ENCODE measurements at places on chromosomes 2 and 18. TPM values are rescaled to one million over a fixed set of nuclear protein-coding genes. Genes with fewer than 3 reads are reported as not detected.
A peak's percentile ranks its signal among the peaks of the same experiment; 100 is the strongest.

DNA sequence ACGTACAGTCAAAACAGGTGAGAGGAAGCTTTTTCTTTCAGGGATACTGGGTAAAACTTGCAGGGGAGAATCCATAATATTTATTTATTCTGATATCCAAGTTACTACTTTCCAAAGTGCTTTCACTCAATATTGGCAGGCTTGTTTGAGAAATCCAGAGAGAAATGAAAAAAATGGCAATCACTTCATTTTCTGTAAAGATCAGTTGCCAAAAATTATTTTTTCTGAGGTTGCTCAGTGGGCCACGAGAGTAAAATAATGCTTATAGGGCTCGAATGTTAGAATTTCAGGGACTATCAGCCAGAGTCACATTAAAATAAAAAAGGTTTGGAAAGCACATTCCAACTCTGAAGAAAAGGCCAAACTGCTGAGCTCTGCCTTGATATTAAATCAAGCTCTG lies 324.6 kb upstream of the RND3 start:
- no peaks in the 10 kb centered on the region for H3K27me3 ChIP-seq
- H3K27ac ChIP-seq = no peak overlapping the region
- no peaks in the 10 kb centered on the region for H3K4me1 ChIP-seq
- no peak for DNase-seq

DNA sequence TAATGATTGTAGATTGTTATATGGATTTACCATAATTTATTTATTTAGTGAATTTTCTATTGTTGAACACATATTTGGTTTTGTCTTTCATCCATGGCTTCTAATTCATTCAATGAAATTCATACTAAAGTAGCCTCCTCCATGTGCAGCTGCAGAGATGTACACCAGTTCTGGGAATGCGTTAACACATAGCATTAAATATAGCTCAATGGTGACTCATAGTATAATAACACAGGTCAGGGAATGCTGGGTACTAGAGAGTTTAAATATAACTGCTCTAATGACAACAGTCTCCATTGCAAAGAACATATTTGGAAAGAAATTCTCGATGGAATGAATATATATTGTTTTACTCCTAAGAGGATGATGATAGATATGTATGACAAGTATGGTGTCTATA lies 1190.2 kb upstream of the NRXN1 start:
- H3K27ac ChIP-seq = no peak overlapping the region
- H3K4me3 ChIP-seq = no peak overlapping the region
- no peaks in the 10 kb centered on the region for H3K27me3 ChIP-seq
- DNase-seq = no peak

DNA sequence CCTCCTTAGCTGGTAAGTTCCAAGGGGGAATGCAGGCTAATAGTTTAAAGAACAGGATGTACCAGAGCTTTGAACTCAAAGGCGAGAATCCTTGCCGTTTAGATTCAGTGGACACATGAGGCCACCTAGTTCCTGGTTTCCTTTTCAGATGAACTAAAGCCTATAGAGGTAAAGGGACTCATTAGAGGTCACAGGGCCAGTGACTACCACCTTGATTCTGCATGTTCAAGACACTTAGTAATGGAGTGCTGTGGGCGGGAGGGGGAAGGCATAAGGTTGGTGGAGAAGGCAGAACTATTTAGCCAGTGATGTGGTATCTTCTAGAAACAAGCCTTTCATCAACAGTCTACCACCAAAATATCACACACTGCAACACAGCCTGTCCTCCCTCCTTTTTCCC lies 47.9 kb downstream of the ARHGEF33 start:
- no peaks in the 10 kb centered on the region for H3K27me3 ChIP-seq
- H3K4me3 ChIP-seq = no peak overlapping the region
- H3K36me3 ChIP-seq = no peaks in the 10 kb centered on the region
- no peaks in the 10 kb centered on the region for H3K4me1 ChIP-seq
- no peak for DNase-seq
- no peak overlapping the region for H3K27ac ChIP-seq

DNA sequence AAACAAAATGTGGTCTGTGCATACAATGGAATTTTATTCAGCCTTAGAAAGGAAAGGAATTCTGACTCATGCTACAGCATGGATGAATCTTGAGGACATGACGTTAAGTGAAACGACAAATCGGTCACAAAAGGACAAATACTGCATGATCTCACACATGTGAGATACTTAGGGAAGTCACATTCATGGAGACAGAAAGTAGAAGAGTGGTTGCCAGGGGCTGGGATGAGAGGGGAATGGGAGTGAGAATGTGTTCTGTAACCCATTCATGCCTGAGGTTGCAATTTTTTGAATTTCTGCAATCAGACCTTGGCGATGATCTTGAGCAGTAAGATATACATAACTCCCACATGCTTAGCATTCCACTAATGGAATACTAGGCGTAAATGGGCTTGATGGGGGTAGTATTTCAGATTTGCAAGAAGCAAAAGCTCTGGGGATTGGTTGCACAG lies 22.0 kb downstream of the FHL2 start:
- H3K27me3 ChIP-seq = no peaks in the 10 kb centered on the region
- no peak for DNase-seq
- H3K4me1 ChIP-seq = peaks cover 67% of the 10 kb centered on the region
- peak overlapping the region; percentile 72 for H3K27ac ChIP-seq

GRCh38 chr2:175154661-175155082 lies 13.3 kb downstream of the ATF2 start:
- DNase-seq = no peak
- H3K27me3 ChIP-seq = no peaks in the 10 kb centered on the region
- H3K4me3 ChIP-seq = no peak overlapping the region

DNA sequence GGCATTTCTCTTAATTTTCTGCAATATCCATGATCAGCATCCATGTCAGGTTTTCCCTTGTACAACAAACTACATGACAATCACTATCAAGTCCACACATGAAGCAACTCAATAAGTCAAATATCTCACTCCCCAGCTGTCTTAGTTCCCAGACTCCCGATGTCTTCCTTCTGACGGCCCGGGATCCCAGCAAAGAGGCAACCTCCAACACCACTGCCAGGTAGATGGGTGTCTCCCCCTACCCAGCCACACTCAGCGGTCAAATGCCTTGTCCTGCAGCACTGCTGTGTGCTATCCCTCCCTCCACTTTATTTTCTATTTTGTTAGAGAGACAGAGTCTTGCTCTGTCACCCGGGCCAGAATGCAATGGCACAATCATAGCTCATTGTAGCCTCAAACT lies 23.3 kb downstream of the TRABD2A start:
- H3K27ac ChIP-seq = no peak overlapping the region
- H3K4me1 ChIP-seq = no peaks in the 10 kb centered on the region
- no peaks in the 10 kb centered on the region for H3K36me3 ChIP-seq
- H3K4me3 ChIP-seq = no peak overlapping the region
- DNase-seq = no peak

DNA sequence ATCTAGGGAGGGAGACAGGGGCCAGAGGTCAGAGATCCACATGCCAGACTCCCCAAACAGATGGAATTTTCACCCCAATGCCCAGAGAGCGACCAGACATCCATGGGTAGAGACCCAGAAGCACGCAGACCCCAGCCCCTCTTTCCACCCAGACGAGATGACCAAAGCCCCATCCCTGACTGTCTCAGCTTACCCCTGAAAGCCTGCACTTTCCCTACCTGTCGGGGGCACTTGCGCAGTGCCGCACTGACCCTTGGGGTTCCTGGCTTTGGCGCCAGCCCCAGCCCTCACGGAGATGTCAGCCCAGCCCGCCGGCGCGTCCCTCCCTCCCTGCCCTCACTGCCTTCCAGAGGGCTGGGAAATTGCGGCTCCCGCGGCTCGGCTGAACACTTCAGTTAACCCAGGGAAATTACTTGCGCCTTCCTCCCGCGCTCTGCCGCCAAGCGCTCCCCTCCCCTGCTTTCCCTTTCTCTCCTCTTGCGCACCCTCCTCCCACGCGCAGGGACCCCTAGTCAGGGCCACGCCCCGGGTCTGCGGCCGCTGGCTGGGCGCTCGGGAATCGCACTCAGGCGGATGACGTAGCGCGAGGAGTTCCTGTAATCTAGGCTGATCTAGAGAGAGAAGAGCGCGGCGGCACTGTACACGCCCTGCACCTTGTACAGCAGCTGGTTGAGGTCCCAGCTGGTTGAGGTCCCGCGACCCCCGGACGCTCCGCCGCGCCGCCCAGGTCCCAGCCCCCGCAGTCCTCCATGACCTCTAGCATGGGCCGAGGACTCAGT lies 12.0 kb downstream of the ALPG start:
- H3K4me3 ChIP-seq = peak overlapping the region; percentile 29
- DNase-seq = no peak
- peaks cover 34% of the 10 kb centered on the region for H3K4me1 ChIP-seq
- H3K36me3 ChIP-seq = no peaks in the 10 kb centered on the region
- H3K27ac ChIP-seq = no peak overlapping the region

LDLRAD4 gene
- total RNA-seq = 10.3 TPM

IL1B gene
- total RNA-seq = 7.0 TPM

DNA sequence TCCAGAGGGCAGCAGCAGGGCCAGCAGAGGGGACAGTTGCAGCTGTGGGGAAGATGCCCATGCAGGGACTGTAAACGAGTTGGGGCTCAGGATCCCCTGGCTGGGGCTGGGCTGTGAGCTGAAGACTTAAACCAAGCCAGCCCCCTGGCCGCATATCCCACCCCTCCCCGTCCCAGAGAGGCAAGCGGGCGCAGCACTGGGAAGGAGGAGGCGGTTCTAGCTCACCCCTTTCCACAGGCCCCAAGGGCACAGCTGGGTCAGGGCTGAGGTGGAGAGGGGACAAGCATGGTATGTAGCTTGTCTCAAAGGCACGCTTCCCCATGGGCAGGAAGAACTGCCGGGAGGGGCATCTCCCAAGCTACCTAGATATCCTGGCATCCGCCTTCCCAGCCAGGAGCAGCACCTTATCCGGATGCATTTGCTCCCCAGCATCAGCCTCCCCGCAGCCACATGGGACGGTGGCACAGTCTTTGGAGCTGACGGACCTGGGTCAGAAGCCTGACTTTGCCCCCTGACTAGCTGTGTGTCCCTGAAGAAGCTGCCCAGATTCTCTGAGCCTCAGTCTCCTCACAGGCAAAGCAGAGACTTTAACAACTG lies 75.9 kb downstream of the TFCP2L1 start:
- no peaks in the 10 kb centered on the region for H3K27me3 ChIP-seq
- DNase-seq = no peak
- H3K4me3 ChIP-seq = no peak overlapping the region
- no peak overlapping the region for H3K27ac ChIP-seq
- peaks cover 26% of the 10 kb centered on the region for H3K4me1 ChIP-seq
- H3K36me3 ChIP-seq = no peaks in the 10 kb centered on the region

DNA sequence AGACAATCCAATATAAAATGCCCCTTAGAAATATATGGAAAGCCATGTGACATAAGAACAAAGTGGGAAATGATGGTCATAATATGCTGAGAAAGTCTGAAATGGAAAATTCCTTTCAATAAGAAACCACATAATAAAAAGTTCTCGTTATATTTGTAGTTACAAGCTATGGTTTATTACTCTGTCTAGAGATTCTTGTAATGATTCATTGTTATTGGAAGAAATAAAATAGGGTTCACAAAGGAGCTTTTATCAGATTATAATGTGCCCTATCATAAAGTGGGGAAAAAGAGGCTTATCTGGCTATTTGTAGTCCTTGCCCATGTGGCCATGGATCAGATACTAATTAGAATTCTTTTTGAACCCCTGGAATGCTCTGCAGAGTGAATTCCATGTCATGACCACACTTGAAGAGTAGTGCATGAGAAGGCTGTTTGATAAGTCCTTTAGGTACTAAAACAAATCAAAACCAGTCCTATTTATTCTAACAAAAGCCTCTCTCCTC lies 420.7 kb upstream of the NRP2 start:
- no peak overlapping the region for H3K27ac ChIP-seq
- no peak overlapping the region for H3K4me3 ChIP-seq
- H3K27me3 ChIP-seq = no peaks in the 10 kb centered on the region
- H3K4me1 ChIP-seq = no peaks in the 10 kb centered on the region
- no peak for DNase-seq

DNA sequence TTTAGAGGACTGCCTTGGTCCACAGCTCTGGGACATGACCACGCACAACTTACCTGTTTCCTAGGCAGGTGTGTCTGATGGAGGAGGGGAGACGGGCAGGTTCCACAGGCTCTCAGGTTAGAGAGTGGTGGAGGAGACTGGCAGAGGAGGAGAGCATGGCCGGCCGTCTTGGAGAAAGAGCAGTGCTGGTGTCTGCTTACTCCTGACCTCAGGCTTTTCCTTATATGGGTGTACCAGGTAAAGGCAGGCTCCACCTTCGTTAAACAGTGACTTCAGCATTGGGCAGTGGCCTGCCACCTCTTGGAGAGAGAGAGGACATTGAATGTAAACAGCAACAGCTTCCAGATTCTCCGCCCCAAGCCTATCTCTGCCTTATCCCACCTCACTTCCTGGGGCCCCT lies at the start of gene CAPN13:
Gene CAPN13, minus strand, starts transcription at position 198 of the 400 bp plus-strand sequence. CDS start 20,121 bp downstream, outside the sequence.
- H3K27me3 ChIP-seq = no peaks in the 10 kb centered on the region
- peak within 1 kb of the TSS; percentile 76 for H3K27ac ChIP-seq
- peaks cover 12% of the 10 kb centered on the region for H3K4me1 ChIP-seq
- H3K4me3 ChIP-seq = peak within 1 kb of the TSS; percentile 40
- no peaks in the 10 kb centered on the region for H3K36me3 ChIP-seq

- H3K27me3 ChIP-seq = no peaks in the 10 kb centered on the region
- H3K36me3 ChIP-seq = no peaks in the 10 kb centered on the region
- DNase-seq = no peak
- H3K4me3 ChIP-seq = no peak overlapping the region
Observed at GRCh38 chr18:75219745-75220375, 9.3 kb downstream of the TSHZ1 start.

DNA sequence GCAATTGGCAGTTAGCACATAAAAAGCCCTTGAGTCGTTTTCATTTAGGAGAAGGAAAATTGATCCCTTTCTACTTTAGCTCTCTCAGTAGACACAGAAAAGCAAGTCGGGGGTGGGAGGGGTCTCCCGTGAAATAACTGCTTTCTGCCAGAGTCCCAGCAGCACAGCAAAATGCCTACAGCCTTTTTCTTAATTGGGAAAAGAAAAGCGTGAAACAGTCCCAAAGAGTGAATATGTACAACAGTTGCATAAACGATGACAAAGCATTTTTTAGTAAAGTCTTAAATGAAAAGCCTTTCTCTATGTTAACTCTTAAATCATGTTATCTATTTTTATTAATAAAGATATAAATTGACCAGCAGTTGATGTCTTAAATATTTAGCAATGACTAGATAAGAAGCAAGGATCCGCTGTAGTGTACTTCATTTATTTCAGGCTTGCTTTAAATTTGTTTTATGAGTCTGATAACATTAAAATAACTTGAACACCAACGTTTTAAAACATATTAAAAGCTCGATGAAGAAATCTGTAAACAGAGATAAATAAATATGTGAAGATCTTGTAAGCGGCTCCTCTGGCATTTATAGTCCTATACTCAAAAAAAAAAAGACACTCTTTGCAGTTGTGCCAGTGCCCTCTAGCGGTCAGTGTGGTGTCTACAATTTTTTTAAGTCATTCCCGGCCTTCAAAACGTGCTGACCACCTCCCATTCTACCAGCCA lies 42.3 kb upstream of the ATIC start:
- no peaks in the 10 kb centered on the region for H3K4me1 ChIP-seq
- H3K4me3 ChIP-seq = no peak overlapping the region
- no peaks in the 10 kb centered on the region for H3K36me3 ChIP-seq
- DNase-seq = peak; percentile 64
- no peaks in the 10 kb centered on the region for H3K27me3 ChIP-seq
